Endodermal cell (in vitro differentiated cells): ENCODE measurements at places on chromosomes 5 and 9. TPM values are rescaled to one million over a fixed set of nuclear protein-coding genes. Genes with fewer than 3 reads are reported as not detected.

The LRSAM1 gene
- total RNA-seq = 17.8 and 19.8 TPM in 2 replicates

The HTR4 gene
- total RNA-seq = not detected in 2 replicates

The ENTPD8 gene
- total RNA-seq = 0.33 to 0.42 TPM in 2 of 3 replicates, not detected in the other

- H3K36me3 ChIP-seq = no peaks in the 10 kb centered on the region
- H3K27ac ChIP-seq = no peak overlapping the region
- DNase-seq = peak; percentile 28
- H3K27me3 ChIP-seq = no peaks in the 10 kb centered on the region
- H3K4me3 ChIP-seq = no peak overlapping the region
- H3K4me1 ChIP-seq = no peaks in the 10 kb centered on the region
Observed at GRCh38 chr9:93080406-93080805, 15.6 kb upstream of the CARD19 start.

GRCh38 chr9:94870793-94871558 is 144.5 kb downstream of the AOPEP start:
- H3K4me3 ChIP-seq = no peak overlapping the region
- no peaks in the 10 kb centered on the region for H3K27me3 ChIP-seq
- no peak overlapping the region for H3K27ac ChIP-seq
- H3K36me3 ChIP-seq = no peaks in the 10 kb centered on the region
- DNase-seq = no peak
- peaks cover 8% of the 10 kb centered on the region for H3K4me1 ChIP-seq
